ENCODE measurements at places on chromosomes 12 and 14.

DNA sequence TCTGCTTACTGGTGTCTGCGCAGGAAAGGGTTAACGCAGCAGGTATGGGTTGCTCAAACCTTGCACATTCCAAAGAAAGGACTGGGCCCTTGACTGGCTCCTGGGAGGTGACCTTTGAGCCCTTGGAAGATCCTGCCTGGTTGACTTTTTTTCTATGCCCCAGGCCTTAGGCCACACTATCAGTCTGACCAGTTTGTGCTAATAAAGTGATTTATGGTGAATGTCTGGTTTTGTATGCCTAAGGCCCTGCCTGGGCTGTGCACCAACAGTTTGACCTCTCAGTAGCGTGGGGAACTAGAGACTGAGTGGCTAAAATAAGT, 61.4 kb upstream of the SCN8A start:
- DNase-seq: no peak

DNA sequence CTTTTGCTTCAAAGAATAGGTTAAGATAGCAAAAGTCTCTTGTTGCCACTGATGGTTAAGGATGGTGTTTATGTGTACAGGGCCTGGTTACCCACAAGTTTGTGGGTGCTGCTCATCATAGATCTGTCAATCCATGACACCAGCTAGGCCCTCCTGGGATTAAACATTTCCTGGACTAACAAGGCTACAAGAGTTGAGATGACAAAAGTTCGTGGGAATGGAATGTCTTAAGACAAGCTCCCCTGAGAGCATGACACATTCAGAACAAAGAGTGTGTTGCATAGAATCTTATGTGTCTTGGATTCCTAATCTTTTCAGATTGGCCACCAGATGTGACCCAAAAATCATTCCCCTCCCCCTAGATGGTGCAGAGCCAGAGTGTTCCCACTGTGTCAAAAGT, 592.5 kb upstream of the USP15 start:
- DNase-seq: no peak

- DNase-seq: no peak
These were observed 323.6 kb downstream of the ZFP36L1 start for GRCh38 chr14:68469208-68469713.

DNA sequence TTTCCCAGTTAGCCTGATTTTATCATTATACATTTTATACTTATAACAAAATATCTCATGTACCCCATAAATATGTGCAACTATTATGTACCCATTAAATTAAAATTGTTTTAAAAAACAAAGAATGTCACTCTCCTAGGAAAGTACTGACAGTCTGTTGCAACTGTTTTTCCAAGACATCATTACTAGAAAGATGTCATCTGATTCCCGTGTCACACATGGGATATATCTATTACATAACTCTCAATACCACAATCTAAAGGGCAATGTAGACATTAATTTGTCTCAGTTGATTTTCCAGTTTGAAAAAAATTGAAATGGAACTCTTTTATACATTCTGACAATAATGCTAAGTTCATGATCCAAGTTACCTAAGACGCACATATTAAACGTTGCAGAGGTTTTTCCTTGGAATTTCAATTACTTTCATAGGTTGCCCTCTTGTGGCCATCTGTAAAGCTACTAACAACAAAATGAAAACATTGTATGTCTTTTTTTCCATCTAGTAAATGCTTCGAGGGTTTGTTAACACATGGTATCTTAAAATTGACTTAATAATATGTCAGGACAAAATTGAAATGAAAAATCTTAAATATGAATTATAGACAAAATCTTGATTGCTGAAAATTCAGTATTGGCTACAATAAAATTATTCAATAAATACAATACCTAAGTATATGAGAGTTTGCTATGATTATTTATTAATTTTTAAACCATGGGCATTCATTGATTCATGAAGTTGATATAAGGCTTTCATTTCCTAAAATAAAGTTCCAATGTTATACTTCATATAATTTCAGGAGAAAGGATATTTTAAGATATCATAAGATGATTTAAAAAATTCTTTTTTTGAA, 131.6 kb downstream of the PPFIA2 start:
- DNase-seq: no peak

DNA sequence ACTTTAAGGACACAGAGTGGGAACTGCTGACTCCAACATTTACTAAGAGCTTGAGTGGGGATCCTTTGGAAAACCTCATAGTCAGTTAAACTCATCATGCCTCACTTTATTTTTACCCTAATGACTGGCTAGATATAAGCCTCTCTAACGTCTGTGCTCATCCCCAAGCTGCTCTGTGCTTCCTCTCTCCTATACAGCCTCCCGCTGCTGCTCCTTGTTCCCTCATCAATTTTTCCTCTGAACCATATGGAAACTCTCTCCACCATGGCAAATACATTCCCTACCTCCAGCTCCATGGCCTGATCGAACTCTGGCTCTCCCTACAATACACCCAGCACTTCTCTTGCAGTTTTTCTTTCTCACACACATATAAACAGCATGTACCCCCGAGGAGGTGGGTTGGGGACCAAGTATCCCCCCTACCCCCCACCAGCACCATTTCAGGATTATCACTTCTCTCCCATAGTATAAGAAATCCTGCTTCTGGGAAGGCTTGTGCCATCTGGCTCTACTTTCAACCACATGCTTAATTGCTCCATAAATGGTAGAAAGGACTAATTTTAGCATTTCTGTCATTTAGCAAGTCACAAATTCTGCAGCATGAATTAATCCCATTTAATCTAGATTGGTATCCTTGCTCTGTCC, 39.2 kb upstream of the DYRK2 start:
- DNase-seq: no peak

GRCh38 chr12:1360441-1361210, 233.8 kb downstream of the FBXL14 start:
- no peak for DNase-seq

- no peak for DNase-seq
These were observed 1.0 kb downstream of the SOCS4 start for GRCh38 chr14:55028066-55028465.

GRCh38 chr12:65004270-65004669, 116.8 kb downstream of the WIF1 start:
- no peak for DNase-seq

GRCh38 chr12:114399664-114400211, 6.2 kb downstream of the TBX5 start:
- DNase-seq: no peak

DNA sequence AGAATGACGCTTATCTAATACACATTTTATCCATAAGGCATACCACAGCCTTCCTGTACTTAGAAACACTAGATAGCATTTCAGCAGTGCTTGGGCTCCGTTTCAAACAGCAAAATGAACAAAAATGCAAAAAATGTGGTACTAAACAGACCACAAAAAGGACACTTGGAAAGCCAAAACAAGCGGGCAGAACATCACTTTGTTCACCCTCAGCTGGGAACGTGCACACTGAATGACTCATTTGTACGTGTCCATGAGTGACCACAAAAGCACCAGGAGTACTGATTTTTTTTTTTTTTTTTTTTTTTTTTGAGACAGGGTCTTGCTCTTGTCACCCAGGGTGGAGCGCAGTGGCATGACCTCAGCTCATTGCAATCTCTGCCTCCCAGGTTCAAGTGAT, 8.9 kb upstream of the FOXN3 start:
- DNase-seq: no peak

- DNase-seq: no peak
These were observed 63.7 kb downstream of the SH2B3 start for GRCh38 chr12:111469401-111469800.

- no peak for DNase-seq
These were observed 54.6 kb downstream of the NUAK1 start for GRCh38 chr12:106084014-106084671.

DNA sequence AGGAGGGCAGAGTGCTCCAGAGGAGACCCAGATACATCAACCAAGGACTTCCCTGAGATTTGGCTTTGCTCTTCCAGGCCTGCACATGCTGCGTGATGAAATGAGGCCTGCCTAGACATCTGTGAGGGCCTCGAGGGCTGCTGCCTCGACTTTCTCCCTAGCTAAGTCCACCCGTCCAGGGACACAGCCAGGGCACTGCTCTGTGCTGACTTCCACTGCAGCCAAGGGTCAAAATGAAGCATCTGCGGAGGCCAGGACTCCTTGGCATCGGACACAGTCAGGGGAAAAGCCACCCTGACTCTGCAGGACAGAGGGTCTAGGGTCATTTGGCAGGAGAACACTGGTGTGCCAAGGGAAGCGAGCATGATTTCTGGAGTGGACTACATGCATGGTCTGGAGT, 10.7 kb downstream of the SLC25A47 start:
- no peak for DNase-seq

- no peak for DNase-seq
These were observed 71.9 kb downstream of the RESF1 start for GRCh38 chr12:32031109-32031508.

GRCh38 chr14:106235356-106236159, 709.2 kb downstream of the TMEM121 start:
- no peak for DNase-seq

GRCh38 chr12:104846056-104846767, 111.9 kb downstream of the SLC41A2 start:
- DNase-seq: no peak

DNA sequence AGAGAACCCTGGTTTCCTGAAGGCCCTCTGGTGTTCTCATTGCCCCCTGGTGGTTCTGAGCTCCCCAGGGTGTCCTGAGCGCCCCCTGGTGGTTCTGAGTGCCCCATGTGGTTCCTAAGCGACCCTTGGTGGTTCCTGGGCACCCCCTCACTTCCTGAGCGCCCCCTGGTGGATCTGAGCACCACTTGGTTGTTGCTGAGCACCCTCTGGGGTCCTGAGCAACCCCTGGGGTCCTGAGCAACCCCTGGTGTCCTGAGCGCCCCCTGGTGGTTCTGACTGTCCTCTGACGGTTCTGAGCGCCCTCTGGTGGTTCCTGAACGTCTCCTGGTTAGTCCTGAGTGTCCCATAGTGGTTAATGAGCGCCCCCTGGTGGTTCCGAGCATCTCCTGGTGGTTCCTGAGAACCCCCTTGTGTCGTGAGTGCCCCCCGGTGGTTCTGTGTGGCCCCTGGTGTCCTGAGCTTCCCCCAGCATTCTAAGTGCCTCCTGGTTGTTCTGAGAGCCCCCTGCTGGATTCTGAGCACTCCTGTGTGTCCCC, 568.3 kb downstream of the TMEM121 start:
- DNase-seq: peak; percentile 15

DNA sequence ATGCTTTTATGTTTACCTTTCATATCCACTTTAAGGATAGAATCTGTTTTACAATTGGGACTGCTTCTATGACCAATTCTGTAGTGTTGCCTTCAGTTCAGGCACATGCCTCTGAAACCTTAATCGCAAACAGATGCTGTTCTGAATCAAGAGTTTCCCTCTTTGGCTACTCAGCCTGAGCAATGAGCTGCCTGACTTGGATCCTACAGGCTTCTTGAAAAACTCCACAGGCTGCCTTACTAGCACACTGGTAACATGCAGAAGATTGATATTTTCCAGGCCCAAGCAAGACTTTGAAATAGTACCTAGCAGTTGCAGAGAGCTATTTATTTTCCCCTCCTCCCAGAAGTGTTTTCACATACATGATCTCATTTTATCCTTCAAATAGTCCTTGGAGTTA, 34.8 kb upstream of the PMCH start:
- no peak for DNase-seq

GRCh38 chr14:90523544-90523943, 126.7 kb downstream of the CALM1 start:
- DNase-seq: no peak

DNA sequence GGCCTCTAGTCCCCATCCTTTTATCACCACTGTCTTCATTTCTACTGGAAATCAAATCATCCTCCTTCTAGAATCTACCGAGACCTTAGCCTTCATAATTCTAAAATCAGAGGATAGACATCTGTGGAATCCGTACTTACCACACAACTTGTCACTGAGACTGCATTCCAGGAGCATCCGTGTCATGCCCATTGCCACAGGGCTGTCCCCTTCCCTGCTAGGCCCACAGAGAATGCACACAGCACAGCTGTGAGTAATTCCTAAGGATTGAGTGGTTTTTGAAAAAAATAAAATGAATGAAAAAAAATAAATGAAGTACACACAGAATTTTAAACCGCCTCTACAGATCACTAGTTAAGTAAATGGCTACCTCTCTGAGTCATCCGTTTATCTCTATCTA, 21.0 kb upstream of the MAGOHB start:
- DNase-seq: no peak

DNA sequence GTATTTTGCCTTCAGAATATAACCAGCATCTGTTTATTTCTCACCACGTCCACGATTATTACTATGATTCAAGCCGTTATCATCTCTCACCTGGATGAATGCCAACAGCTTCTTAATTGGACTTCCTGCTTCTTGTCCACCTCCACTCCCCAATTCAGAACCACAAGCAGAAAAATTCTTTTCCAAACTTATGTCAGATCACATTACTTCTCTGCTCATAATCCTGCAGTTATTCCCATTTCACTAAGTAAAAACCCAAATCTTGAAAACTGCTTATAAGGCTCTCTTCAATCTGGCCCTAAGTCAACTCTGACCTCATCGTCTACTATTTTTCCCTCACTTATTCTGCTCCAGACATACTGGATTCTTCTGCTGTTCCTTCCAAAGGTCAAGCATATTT, 2.0 kb downstream of the CRY1 start:
- DNase-seq: no peak

GRCh38 chr12:102232036-102232435, 34.4 kb upstream of the PMCH start:
- DNase-seq: no peak

DNA sequence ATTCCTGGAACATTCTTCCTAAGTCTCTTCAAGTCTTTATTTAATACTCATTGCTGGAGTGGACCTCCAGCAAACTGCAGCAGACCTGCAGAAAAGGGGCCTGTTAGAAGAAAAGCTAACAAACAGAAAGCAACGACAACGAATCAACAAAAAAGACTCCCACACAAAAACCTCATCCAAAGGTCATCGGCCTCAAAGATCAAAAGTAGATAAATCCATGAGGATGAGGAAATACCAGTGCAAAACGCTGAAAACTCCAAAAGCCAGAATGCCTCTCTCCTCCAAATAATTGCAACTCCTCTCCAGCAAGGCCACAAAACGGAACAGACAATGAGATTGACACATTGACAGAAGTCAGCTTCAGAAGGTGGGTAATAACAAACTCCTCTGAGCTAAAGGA, 472.2 kb downstream of the C12orf50 start:
- DNase-seq: no peak

- DNase-seq: no peak
These were observed 107.8 kb downstream of the DUSP6 start for GRCh38 chr12:89244536-89244935.

DNA sequence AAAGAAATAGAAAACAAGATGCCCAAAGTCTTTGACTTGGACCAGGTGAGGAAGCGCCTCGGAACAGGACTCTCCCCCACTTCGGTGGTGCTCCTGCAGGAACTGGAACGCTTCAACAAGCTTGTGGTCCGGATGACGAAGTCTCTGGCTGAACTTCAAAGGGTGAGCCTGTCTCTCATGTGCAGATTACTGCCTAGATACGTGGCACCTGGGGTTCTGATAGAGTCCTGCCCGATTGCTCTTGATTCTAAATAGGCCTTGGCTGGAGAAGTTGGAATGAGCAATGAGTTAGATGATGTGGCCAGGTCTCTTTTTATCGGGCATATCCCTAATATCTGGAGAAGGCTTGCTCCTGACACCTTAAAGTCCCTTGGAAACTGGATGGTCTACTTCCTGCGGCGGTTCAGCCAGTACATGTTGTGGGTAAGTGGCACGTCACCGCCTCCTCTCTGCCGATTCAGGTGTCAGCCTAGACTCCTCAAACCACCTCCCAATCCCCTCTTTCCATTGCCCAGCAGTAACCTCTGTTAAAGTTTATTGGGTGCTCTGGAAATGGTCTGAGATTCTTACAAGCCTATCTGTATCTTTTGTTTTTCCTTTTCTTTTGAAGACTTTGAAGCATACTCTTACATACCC, 40.8 kb downstream of the CCDC92 start:
- peak; percentile 46 for DNase-seq
